Stimulated activated CD4-positive, alpha-beta T cell treated with anti-CD3 and anti-CD28 coated beads, TNF-alpha, amount 100 ng/mL, for 4 hours (primary cell): ENCODE measurements at places on chromosomes 2 and 18.

DNA sequence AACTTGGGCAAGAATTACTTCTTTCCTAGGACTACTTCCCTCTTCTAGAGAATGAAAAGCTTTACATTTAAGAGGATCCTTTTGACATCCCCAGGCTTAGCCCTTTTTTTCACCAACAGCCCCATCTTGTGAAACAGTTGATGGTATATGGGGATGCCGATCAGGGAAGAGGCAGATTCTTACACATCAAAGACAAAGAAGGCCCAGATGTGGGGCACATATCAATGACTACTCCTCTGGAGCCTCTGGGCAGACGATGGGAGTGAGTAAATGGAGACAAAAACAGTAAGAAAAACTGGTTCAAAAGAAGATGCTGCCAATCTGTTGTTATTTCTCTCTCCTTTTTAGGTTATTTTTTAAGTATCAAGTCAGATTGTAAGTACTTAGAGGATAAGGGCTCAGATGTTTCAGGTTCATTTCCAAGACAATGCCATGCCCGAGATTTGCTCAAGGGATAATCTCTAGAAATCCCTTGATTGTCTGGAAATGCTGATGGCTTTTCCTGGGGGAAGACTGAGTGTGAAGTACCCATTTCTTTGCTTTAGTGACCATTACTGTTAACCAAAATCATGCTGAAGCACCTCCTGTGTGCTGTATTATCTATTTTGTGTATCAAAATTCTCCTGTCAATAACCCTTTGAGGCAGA is 117.5 kb downstream of the EPHA4 start:
- DNase-seq: no peak

DNA sequence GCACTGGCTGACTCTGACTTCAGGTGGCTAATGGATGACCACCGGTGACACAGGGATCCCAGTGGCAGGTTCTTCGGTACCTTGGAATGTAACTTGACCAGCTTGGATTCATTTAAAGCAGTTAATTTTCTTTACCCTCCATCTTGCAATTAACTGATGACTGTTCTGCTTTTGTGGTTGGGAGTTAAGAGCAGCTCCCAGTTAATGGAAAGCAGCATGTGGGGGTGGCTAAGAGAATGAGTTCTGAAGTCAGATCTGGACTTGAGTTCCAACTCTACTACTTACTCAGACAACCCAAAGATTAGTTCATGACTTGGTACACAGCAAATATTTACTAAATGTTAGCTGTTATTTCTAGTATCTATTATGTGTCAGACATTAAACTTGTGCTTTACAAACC is 58.5 kb downstream of the FAM228A start:
- DNase-seq: no peak

DNA sequence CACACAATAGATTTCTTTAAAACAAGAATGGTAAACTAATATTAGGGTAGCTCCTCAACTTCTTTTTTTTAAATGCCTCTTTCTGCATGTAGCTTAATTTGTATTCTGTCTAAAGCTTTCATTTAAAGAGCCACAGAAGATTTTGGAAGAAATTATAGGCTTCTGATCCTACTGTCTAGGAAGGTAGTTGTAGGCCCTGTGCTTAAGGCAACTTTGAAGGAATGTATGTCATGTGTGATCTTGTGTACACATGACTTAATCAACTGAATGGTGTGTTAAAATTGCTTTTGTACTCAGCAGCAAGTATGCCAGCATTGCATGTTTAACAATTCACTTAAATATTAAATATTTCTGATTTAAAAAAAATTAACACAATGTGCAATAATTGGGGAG is 51.5 kb upstream of the LYPD6 start:
- DNase-seq: no peak

GRCh38 chr18:22176420-22177326 is 7.3 kb downstream of the GATA6 start:
- DNase-seq: no peak

- no peak for DNase-seq
These were observed 103.3 kb upstream of the ID2 start for GRCh38 chr2:8578335-8579244.

DNA sequence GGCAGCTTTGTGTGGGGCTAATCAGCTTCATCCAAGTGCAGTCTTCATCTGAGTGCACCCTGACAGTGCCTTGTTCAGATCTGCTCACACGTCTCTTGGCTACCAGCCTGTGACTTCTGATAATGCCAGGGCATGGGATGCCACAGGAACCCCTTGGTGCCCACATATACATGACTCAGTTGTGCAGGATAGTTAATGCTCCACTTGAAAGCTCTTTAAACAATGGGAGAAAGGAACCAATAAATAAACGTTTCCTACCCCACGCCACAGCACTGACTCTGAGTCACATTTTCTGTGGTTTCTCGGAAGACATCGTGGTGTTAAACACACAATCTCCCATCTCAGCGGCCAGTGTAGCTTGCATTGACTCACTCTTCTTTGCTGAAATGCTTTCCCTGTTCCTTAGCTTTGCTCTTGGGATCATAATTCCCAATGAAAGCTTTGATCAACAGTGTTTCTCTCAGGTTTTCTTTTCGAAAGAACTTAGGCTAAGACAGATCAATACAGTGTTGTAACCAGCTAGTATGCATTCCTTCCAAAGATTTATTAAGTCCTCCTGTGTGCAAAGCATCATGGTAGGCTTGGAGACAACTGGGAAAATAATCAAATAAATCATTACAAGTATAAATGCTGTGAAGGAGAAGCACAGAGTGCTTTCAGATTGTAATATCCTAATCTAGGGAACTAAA is 142.0 kb downstream of the COPS8 start:
- no peak for DNase-seq

DNA sequence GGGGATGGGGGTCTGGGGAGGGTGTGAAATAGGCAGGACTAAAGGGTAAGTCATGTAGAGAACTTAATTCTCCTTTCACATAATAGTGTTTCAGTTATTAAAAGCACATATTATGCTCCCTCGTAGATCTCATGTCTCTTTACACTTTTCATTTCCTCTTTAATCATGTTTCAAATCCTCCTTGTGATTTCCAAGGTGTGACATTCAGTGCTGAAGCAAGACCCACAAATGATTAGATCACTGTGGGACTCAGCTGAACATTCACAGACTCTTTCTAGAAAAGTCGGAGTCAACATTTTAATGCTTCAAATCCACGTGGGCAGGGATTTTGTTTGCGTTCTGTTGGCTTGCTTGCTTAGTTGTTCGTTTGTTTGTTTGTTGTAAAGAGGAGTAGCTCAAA is 34.7 kb upstream of the CALCRL start:
- no peak for DNase-seq

DNA sequence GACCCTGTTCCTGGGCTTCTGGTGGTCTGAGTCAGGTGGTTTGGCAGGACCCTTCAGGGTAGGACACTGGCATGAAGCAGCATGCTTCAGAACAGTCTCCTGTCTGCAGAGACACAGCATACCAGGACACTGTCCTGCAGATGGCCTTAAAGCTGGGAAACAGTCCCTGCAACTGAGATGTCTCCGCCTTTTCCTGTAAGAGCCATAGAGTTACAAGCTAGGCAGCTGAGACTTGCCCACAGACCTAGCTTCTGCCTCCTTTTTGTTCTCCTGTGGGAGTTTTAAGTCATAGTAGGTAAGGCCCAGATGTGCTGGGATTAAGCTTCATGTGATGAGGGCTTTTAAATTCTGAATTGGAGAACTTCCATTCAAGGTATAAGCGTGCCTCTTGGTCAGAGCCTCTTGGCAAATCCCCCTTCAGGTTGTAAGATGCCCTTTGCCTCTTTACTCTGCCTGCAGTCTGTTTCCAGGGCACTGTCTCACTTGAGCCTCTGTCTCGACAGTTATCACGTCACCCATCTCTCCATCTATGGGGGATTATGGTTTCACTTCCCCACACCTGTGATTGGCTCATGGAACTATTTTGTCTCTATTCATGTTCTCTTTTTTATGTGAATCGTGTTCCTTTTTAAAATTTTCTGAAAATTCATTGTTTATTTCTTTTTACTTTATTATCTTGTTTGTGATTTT is 51.8 kb downstream of the COA5 start:
- DNase-seq: no peak

DNA sequence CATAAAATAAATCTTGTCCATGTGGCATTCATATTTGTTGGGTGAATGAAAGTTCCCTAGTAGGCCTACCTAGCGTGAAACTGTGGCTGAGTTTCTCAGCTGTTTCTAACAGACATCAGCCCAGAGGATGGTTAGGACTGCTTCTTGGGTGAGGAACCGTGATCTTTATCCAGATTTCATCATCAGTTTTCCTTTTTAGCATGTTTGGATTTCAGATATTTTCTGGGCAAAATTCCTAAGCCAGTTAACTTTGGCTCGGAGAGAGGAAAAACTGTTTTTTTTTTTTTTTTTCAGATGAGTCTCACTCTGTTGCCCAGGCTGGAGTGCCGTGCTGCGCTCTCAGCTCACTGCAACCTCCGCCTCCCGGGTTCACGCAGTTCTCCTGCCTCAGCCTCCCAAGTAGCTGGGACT is 53.5 kb downstream of the DGKD start:
- no peak for DNase-seq

GRCh38 chr18:31478688-31479087 is 19.3 kb upstream of the DSG2 start:
- no peak for DNase-seq

DNA sequence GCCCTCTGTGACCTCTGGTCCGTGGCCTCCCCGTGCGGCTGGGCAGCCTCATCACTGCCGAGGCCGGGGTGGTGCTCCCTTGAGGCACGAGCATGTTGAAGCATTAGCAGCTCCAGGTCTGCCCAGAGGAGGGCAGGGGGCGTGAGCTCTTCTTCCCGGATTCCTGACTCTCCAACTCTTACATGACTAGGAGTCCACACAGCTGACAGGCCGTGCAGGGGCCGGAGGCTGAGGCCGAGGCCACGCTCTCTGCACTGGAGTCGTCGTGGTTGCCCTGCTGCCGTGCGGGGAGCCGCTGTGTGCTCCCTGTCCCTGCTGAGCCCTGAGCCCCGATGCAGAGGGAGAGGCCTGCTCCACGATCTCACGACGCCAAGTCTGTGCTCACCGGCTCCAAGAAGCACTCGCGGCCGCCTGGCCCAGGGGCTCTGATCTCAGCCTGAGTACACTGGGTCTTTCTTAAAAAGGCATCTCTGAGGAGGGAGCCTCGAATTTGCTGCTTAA is 19.4 kb upstream of the KCNG2 start:
- DNase-seq: no peak

DNA sequence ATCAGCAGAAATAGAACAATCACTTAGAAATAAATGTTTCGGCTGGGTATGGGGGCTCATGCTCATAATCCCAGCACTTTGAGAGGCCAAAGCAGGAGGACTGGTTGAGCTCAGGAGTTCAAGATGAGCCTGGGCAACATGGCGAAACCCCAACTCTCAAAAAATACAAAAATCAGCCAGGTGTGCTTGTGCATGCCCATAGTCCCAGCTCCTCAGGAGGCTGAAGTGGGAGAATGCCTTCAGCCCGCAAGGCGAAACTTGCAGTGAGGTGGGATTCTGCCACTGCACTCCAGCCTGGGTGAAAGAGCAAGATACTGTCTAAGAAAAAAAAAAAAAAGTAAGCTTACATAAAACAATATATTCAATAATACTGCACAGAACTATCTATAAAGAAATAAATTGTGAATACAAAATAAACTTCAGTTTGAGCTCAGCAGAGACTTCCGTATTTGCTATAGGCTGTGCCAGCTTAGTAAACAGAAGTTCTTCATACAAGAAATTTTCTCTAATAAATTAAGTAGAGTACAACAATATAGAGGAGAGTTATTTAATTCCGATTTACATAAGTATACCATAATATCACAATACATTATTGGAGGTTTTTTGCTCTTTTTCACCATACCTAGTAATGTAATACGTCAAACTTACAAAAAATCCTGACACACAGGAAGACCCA is 43.6 kb downstream of the SRBD1 start:
- DNase-seq: no peak

- no peak for DNase-seq
These were observed 43.2 kb upstream of the CAB39 start for GRCh38 chr2:230669386-230669950.

- no peak for DNase-seq
These were observed at the start of gene LOXHD1 for GRCh38 chr18:46657115-46657955. TSS of gene LOXHD1 (minus strand) at chr18:46657220. CDS start at chr18:46657033, 187 bp downstream.

GRCh38 chr2:168559187-168559586 is 103.1 kb downstream of the CERS6 start:
- no peak for DNase-seq

DNA sequence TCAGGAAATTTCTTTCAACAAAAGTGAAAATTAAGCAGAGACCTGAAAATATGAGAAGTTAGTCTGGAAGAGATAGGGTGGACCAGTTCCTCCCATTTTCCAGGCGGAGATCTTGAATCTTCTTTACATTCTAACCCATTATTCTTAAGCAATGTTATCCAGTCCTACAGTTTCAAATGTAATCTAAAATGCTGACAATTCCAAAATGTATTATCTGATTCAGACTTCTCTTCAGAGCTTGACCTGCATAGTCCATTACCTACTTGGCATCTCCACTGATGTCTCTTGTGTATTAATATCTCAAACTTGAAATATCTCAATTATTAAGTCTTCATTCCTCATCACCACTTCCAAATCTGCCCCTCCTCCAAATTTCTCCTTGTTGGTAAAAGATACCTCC is 28.4 kb upstream of the SLC39A10 start:
- no peak for DNase-seq

- DNase-seq: no peak
These were observed 861.6 kb upstream of the CELF4 start for GRCh38 chr18:38427234-38427633.

GRCh38 chr2:120707816-120708215 is 27.9 kb upstream of the GLI2 start:
- DNase-seq: no peak

GRCh38 chr18:23938043-23938756 is 76.4 kb upstream of the TTC39C start:
- no peak for DNase-seq

DNA sequence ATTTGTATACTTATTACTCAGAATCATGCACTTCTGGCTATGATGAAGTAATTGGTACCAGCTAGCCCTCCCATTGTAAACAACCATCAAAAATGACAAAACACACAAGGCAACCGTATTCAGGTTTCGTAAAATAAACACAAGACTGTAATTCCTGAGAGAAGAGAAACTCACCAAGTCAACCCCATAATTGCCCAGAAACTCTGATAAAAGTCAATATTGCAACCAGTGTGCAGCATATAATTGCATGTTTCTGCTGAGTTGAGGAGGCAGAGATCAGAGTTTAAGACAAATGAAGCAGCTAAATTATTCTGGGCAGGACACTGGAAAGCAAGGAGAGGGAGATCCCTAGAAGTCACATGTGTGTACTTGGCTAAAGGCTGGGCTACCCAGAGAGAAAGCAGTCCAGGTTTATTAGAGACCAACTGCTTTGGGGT is 90.3 kb downstream of the ROCK2 start:
- no peak for DNase-seq

GRCh38 chr18:23540867-23541266 is 37.6 kb downstream of the RMC1 start:
- DNase-seq: no peak

- no peak for DNase-seq
These were observed 153.2 kb upstream of the PTPRM start for GRCh38 chr18:7413906-7414305.

DNA sequence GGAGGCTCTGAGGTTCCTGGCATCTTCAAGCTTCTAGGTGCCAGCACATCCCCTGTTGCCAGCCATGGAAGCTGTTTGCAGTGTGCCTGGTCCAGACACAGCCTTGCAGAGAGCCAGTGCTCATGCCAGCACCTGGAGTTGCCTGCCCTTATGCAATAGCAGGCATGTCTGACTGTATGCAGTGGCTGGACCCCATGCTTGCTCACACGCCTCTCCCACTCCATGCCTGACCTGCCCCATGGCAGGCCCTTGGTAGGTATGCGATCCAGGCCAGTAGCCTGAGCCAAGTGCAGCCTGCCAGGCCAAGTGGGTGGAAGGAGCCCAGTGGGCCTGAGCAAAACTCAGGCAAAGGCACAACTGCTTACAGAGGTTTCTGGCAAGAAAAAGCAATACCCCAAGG is 19.5 kb upstream of the SP140L start:
- no peak for DNase-seq
